Stimulated activated naive CD8-positive, alpha-beta T cell treated with anti-CD3 and anti-CD28 coated beads, Interleukin-15, Interleukin-2, amounts not matched to agents 100 U/mL and 50 U/mL, for 24 hours (primary cell): ENCODE measurements at places on chromosomes 1 and 21.

DNA sequence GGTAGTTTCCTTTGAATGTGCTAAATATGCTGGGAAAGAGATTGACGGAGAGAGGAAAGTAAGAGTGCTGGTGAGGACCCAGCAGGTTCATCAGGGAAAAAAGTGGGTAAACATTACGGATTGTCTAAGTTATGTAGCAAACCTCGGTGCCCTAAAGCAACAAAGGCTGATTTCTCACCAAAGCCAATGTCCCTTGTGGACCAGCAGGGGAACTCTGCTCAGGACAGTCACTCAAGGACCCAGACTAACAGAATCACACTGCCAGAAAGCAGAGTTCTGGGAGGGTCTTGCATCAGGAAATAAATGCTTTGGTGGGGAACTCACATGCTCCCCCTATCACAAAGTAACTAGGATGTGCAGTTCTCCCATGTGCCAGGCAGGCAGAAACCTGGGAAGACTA is 1.7 kb upstream of the IKBKE start:
- DNase-seq: no peak

GRCh38 chr1:172394811-172395210 is 25.7 kb upstream of the C1orf105 start:
- DNase-seq: no peak

- no peak for DNase-seq
Observed at GRCh38 chr1:10865518-10866320, 69.3 kb upstream of the CASZ1 start.

GRCh38 chr21:17460094-17460493 is 52.7 kb upstream of the CXADR start:
- no peak for DNase-seq

DNA sequence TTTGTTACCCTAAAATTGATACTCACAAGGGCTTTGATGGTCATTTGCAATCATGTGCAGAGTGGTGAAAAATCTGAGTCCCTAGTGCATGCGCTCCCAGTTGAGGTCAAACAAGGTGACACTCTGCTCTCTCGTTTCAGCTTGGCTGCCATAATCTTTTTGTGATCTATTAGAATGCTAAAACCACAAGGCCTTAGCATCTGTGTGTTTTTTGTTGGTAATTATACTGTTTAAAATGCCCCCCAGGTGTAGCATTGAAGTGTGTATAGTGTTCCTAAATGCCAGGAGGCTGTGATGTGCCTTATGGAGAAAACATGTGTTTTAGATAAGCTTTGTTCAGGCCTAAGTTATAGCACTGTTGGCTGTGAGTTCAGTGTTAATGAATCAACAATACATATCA is 89.3 kb downstream of the PLD5 start:
- no peak for DNase-seq

DNA sequence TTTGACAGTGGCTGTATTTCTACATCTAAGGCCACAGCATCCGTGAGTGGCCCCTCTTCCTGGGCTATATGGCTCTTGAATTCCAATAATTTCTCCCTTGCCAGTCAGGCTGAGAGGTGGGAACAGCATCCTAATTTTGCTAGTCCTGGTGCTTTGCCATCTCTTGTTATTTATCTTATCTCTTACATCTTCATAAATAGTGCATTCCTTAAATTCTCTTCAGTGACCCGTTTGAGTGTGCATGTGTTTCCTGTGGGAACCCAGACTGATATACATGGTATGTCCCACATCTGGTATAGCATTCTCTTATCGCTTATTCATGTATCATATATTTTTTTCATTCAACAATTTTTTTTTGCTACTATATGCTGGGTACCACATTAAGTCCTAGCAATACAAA is 9.9 kb downstream of the S100A11 start:
- DNase-seq: no peak

DNA sequence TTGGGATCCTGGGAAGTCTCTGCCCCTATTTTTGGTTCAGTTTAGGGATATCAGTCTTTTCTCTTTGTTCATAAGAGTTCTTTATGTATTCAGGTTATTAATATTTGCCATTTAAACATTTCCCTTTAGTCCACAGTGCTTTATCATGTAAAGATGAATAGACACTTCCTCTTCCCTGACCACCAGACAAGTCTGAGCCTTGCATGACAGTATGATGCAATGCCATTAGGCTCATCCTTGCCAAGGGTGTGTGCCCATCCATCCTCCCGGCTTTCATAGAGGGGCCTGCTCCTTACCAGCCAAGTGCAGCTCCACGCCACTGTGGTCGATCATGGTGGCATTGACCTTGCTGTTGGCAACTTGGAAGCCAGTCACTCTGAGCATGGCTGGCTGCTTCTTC is 52.1 kb downstream of the ZSCAN20 start:
- no peak for DNase-seq

GRCh38 chr1:67704351-67704750 is 19.4 kb downstream of the GADD45A start:
- DNase-seq: no peak

DNA sequence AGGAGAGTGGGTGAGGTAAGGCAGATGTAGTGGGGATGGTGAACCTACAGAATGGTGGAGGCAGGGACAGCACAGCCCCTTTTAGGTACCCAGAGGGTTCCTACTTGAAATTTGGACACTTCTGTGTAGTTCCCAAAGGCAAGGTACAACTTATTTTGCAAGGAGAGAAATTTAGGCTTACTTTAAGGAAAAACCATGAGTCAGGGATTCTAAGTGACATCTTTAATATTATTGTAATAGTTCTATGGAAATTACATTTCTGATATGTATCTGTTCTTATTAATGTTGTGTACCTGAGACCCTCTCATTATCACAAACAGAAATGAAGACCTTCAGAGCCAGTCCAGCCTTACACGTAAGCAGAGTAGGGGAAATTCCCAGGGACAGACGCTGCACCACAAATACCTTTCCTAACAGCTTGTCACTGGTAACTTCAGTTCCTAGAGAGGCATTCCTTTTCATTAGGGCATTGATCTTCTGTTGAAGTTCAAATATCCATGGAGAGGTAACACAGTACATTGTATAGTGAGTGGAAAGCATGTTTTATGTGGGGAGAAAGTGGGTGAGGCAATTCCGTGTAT is 7.9 kb downstream of the DYRK3 start:
- DNase-seq: no peak

DNA sequence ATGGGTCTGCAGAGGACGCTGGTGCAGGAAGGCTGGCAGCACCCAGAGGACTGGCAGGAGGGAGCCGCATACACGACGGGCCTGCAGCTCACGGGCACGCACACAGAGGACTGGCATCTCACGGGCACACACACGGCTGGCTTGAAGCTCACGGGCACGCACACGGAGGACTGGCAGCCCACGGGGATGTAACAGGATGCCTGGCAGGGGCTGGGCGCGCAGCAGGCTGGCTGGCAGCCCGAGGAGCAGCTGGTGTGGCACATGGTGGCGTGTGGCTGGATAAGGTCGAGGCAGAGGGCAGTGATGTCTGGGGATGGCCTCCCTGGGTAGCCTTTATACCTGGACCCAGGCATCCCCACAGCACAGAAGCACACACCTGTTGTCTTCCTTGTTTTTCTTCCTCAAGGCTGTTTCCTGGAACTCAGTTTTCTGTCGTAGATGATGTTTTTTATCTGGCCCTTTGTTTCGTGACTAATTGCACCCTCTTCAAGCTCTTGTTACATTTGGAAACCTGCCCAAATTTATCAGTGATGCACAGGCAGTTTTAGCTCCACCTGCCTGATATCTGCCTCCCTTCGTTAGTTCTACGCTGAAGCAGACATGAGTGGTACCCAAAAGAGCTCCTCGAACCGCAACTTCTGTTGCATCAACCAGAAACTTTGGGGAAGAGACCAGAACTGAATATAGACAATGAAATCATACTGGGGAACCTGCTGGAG is at the start of gene KRTAP12-1:
TSS of gene KRTAP12-1 (minus strand) at position 303 of the 719 bp plus-strand sequence. CDS start at position 263, 40 bp downstream.
- no peak for DNase-seq

DNA sequence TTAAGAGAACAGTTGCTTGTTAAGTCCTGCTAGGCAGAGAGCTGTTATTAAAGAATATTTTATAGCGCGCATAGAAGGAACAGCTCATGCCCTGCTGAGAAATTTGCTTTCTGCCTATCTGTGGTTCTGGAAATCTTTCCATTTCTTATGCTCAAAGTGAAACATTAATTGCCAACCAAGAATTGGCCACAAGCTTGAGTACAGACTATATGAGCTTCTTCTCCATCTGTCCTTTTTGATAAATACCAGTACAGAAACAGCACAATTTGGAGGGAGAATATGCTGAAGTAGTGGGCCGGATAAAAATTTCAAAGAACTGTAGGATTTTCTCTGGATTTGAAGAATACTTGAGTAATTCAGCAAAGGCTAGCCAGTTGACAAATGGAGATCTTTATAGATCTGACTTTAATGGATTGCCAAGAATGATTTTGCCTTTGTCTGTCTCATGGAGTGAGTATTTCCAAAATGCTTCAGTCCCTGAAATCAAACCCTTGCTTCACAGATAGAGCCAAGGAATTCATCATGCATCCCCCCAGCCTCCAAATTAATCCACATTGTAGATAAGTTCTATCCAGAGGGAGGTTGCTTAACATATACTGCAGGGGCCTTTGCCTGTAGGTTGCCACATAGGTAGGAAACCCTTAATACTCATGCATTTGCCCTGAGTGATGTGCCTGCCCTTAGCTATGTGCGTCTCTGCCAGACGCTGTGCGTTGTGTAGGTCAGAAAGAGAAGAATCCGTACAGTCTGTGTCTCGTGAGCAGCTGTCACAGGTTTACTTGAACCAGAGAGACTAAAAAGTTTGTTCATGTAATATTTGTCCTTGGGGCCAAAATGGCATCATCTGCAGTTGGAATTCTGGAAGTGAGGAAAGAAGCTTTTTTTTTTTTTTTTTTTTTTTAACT is 44.2 kb downstream of the SMYD2 start:
- DNase-seq: no peak

GRCh38 chr1:186076006-186076405 is 299.0 kb downstream of the TPR start:
- no peak for DNase-seq

- DNase-seq: no peak
Observed at GRCh38 chr1:183168308-183168707, 17.8 kb upstream of the LAMC2 start.

- no peak for DNase-seq
Observed at GRCh38 chr1:42012852-42013251, 94.1 kb upstream of the HIVEP3 start.

DNA sequence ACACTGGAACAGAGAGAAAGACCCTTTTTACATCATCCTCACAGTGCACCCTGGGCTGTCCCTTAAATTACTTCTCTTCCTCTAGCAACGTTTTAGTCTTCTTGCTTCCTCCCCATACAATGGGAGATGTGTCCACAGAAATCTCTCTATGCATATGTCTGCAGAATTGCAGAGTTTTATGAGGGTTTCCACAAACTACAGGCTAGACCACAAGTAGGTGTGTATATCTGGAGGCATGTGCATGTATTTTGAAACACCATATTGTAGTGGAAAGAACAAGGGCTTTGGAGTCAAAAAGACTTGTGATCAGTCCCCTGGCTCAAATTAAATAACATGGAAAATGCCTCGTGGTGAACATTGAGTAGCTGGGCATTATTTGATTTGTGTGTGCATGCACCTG is 121.3 kb upstream of the IPO9 start:
- DNase-seq: no peak

GRCh38 chr1:167833904-167834303 is 80.0 kb downstream of the ADCY10 start:
- DNase-seq: no peak

GRCh38 chr1:233744779-233745513 is 131.0 kb downstream of the KCNK1 start:
- no peak for DNase-seq

GRCh38 chr1:35448344-35448801 is 108.8 kb downstream of the KIAA0319L start:
- DNase-seq: no peak

DNA sequence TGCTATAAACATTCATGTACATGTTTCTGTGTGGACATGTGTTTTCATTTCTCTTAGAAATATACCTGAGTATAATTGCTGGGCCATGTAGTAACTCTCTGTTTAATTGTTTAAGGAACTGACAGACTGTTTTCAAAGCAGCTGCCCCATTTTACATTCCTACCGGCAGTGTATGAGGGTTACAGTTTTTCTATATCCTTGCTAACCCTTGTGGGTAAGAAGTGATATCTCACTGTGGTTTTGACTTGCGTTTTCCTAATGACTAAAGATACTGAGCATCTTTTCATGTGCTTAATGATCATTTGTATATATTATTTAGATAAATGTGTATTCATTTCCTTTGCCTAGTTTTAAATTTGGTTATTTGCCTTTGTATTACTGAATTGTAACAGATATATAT is 81.7 kb downstream of the DNM3 start:
- DNase-seq: no peak

GRCh38 chr1:1058921-1059493 is 15.1 kb downstream of the RNF223 start:
- DNase-seq: peak; percentile 65

DNA sequence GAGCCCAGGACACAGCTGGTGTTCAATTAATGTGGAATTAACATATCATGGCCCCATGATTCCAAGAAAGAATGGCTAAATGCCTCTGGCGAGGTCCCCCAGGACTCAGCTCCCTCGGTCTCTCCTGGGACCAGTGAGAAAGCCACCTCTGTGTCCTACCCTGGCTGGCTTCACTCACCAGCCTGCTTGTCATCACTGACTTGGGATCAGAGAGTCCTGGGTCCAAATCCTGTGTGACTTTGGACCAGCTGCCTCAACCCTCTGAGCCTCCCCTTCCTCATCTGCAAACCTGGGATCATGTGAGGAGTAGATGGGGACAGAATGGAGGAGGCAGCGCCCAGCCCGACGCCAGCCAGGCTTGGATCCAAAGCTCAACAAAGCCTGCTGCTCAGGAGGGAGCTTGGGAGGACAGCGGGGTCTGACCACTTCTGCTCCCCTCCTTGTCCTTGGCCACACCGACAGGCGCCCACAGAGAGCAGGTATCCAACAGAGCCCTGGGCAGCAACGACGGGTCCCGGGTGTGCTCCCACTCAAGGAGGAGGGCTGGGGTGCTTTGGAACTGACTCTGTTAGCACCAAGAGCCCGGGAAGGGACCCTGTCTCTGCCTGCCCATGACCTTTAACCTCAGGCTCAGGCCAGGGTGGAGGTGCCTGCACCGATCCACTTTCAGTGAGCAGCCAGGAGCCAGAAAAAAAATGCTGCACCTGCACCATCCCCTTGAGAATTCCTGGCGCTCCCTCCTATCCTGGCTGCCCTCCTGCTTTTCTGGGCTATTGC is 3.2 kb downstream of the SH2D5 start:
- DNase-seq: no peak

DNA sequence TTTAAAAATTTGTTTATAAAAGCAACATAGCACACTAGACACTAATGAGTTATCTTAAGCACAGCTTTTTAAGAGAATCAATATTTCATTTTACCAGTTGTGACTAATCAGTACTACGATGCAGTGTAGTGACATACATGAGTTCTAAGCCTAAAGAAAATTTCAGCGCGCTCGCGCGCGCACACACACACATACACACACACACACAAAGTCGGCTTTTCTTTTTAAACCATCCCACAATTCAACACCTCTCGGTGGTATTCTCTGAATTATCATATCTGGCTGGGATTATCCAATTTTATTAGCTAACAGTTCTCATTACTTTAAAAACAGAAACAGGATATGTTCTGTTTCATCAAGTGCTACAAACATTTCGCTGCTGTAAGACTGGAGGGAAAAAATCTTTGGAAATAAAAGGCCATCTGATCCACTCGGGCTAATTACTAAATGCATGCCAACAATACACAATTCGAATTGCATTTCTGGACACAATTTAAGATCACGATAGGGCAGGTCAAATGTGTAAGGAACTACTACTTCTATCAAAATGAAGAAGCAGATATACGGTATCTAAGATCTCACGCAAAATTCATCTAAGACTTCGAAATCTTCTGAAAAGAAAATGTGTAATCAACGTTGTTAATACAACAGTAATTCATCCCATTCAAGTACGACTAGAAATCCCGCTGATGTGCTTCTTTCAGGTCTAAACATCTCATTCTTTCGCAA is 1.2 kb downstream of the TUT4 start:
- peak; percentile 34 for DNase-seq
